Vagina (tissue), 2 donors: ENCODE measurements at places on chromosomes 6 and 20.

- no peak for DNase-seq
These were observed 33.0 kb downstream of the CHRNA4 start for GRCh38 chr20:63328026-63328700.

DNA sequence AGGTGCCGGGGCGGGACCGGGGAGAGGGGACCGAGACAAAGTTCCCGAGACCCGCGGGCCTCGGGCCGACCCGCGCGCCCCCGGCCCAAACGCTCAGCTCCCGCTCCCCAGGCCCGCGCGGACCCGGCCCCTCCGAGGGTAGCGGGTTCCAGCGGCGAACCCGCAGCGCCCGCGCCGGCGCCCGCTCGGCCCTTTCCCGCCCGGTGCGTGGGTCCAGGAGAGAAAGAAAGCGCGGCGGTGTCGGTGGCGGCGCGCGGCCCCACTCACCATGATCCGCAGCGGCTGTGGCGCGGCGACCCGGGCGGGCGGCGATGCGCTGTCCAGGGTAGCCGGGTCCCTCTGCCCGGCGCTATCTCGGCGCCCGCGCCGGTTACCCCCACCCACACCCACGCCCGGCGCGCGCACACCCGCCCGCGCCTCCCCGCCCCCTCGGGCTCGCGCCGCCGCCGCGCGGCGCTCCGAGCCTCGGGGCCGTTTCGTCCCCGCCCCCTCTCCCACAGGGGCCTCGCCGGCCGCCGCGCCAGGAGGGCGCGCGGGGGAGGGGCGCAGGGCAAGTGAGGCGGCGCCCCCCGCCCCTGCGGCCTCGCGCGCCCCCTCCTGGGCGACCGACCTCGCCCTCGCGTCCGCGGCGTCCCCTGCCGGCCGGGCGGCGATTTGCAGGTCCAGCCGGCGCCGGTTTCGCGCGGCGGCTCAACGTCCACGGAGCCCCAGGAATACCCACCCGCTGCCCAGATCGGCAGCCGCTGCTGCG is at the start of gene ELOVL2:
TSS of gene ELOVL2 (minus strand) at position 345 of the 751 bp plus-strand sequence. CDS start at position 270, 75 bp downstream.
- no peak for DNase-seq

GRCh38 chr6:39855356-39855995 is 63.3 kb downstream of the DAAM2 start:
- no peak for DNase-seq

GRCh38 chr20:25043499-25044260 is 14.3 kb downstream of the ACSS1 start:
- DNase-seq = no peak
